Thymus (tissue), 14 donors: ENCODE measurements at places on chromosomes 11 and 22. TPM values are rescaled to one million over a fixed set of nuclear protein-coding genes. Genes with fewer than 3 reads are reported as not detected.
A peak's percentile ranks its signal among the peaks of the same experiment; 100 is the strongest.

DNA sequence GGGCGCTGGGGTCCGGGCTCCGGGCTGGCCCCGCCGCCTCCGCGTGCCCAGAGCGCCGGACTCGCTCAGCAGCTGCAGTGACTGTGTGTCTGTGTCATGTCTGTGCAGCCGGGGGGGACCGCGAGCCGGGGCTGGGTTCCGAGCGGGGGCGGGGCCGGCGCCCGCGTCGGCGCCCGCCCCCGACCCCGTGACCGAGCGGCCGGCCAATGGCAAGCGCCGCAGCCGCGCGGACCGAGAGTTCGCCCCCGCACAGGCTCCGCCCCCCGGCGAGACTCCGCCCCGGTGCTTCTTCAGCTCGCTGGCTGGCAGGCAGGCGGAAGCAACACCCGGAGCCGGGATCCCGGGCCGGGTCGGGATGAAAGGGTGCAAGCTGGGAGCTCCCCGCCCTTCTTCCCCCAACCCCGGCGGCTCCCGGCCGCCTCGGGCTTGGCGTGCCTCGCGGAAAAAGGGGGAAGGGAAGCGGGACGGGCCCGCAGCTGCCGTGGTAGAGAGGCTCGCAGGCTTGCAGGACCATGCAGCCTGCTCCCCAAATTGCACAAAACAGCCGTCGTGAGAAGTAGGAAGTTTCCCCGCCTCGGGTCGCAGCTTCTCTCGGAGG, 750 bp upstream of the LARGE1 start:
- DNase-seq, result peak; percentile 57

The SCARF2 gene
- total RNA-seq, result 0.38 TPM

The PTPN5 gene
- total RNA-seq, result 0.09 TPM

The GPR152 gene
- total RNA-seq, result not detected

DNA sequence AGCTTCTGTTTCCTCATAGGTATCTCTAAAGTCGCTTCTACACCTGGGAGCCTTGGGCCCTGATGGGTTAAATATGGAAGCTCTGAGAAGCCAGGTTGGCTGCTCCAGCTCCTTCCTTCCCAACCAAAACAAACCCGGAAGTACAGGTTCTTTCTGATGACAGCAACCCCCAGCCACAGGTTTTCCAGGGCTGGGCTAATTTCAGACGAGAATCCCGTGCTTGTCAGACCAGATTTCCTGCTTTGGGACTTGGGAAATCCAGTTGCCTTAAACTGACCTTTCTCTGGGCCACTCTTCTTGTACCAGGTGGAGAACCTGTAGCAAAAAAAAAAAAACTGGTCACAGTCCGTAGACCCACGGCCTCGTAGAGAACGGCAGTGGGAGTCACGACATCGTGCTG, 51.9 kb downstream of the RBX1 start:
- DNase-seq, result no peak

DNA sequence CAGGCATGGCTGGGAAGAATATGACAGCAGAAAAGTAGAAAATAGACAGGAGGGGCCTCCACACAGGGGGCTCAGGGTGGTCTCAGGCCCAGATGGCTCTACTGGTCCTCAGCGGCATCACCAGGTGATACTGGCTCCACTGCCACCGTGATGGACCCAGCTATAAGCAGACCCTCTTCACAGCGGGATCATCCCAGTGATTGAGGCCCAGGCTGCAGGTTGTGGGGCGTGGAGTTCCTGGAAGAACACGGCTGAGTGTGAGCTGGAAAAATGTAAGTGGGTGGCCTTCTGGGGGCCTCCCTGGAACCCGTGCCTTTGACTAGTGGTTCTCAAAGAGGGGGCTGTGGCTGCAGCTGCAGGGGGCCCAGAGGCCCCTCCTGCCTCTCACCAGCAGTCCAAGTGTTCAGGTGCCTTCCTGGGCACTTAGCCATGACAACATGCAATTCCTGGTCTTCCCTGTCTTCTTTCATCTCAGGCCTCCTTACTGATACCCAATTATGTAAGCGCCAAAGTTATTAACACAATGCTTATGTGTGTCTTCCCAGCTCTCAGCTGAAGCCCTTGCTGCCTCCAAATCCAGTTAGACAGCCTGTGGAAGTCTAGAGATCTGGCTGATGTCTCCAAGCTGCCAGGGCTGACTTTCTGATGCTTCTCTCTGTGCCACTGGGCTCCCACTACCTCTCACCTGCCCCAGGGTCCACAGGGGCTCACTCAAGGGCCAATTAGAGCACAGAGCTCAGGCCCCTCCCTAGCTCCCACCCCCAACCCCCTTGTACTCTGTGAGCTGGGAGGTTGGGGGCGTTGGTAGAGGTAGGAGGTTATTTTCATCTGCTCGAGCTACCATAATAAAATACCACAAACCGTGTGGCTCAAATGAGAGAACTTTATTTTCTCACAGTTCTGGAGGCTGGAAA, 110.1 kb upstream of the LMO1 start:
- DNase-seq, result no peak

DNA sequence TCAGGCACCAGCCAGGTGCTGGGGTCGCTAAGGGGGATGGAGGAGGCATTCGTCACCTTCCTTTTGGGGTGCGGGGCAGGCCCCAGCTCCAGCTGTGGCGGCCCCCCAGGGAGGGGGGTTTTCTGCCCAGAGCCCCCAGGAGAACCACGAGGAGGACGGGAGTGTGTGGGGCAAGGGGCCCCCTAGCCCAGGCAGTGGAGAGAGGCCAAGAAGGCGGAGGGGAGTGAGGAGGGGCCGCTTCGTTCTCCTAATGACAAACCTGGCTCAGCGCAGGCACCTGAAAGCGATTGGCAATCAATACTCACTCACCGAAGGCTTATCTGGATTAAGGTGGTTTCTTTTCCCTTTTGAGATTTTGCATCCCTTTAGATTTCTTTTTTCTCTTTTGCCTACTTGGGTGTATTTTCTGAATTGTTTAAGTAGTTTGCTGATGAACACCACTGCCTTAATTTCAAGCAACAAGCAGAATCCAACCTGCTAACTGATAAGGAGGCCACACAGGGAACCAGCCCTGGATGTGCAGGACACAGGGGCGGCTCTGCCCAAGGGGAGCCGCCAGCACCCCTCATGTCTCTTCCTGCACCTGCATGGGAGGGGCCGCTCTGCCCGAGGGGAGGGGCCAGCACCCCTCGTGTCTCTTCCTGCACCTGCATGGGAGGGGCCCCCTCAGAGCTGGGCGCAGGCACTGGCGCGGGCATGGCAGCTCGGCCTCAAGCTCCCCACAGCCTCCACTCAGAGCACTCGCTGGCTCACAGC, 122.3 kb downstream of the BRD1 start:
- no peak for DNase-seq

DNA sequence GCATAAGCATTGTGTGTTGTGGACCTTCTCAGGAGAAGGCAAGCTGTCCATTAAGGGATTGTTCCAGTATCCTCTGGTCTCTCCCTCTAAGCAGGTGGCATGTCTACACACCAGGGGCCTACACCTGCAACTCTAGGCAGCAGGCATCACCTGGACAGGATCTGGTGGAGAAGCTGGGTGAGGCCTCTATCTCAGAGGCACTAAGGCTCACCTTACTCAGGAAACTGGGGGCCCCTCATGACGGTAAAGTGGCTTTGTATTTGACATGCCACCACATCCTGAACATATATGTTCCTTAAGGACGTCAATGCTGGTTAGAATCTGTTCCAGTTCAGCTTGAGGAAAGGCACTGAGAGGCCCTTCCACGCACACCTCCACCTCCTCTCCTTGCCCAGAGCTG, 891.3 kb downstream of the OPCML start:
- DNase-seq, result peak; percentile 2

DNA sequence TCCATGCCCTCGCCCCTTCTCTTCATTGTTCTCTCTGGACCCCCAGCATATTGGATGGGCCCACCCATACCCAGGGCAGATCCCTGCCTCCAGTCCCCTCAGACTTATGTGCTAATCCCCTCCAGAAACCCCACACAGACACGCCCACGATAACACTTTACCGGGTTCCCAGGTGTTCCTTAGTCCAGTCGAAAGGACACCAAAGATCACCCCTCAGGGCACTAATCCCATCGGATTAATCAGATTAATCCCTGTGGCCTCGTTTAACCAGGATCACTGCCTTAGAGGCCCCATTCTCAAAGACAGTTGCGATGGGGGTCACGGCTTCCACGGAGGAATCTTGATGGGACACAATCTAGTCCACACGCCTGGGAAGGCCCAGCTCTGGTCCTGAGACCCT, 80.8 kb downstream of the SHANK2 start:
- DNase-seq, result no peak
